ENCODE measurements at places on chromosomes 11 and 22.

DNA sequence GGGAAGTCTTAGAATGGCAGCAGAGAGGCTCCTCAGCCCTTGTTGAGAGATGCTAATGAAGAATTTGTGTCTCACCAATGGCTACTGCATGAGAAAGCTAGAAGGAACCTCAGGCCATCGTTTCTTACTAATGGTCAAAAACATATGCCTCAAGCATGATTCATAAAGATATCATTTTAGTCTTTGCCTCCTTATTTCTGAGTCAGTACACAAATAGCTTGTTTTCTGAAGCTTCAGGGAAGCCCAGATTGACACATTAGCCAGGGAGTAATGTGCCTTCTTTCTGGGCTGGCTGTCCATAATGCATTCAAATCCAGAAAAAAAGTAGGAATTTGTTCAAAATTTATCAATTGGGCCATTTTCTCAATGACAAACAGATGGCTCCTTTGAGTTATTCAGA, 169.4 kb upstream of the ZBED5 start:
- DNase-seq, result no peak

GRCh38 chr11:118975771-118976709, 4.5 kb downstream of the FOXR1 start:
- DNase-seq, result no peak

DNA sequence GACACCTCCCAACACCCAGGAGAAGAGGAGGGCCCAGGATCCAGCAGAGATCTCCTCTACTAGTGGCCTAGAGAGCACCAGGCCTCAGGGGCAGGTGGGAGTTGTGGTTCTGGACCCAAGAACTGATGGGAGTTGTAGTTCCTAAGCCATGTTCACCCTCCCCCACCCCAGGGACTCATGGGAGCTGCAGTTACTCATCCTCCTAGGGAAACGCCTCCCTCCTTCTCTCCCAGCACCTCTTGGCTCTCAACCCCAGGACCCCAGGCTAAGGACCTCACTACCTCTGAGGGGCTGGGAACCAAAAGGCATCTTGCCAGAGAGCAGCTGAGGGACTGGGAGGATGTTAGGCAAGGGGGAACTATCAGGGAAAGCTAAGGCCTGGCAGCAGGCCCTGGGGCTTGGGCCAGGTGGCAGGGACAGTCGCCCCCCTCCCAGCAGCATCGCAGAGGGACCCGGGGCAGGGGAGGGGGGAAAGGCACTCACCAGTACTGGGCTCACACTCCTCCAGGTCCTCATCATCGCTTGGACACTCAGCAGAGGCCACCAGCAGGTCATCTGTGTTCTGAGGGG, 28.9 kb downstream of the SLC22A12 start:
- DNase-seq, result no peak

- no peak for DNase-seq
Observed at GRCh38 chr11:95516786-95517185, 272.8 kb downstream of the FAM76B start.

DNA sequence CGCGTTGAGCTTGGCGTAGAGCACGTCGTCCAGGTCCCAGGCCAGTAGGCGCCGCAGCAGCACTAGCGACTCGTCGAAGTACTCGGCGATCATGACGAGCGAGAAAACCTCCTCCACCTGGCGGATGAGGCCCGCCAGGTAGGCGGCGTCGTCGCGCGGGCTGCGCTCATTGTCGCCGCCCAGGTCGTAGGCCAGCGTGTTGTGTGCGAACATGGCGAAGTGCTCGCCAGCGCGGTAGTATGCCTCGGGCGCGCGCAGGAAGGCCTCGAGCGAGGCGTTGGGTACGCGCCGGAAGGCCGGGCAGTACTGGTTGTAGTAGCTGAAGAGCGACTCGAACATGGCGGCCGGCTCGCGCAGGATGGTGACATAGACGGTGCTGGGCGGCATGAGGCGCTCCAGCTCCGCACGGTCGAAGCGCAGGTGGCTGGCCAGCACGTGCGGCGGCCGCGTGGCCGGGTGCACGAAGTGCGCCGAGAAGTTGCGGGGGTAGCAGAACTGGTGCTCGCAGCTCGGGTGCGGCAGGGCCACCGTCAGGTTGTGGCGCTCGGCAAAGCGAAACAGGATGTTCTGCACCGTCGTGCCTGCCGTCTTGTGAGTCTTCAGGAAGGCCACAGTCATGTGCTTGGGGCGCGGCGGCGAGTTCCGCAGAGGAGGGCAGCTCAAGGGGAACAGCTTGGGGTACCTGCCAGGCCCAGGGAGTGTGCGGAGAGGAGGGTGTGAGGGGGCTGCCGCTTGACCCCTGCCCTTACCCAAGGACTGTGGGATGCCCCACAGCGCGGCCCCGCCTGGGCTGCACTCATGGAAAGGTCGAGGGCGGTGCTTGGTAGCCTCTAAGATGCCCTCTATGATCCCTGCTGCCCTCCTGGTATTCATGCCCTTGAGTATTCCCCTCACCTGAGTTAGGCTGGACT, 5.7 kb downstream of the GAL3ST3 start:
- no peak for DNase-seq

All from NCI-H2107 (cell line).